ENCODE measurements at places on chromosomes 1 and 21.

DNA sequence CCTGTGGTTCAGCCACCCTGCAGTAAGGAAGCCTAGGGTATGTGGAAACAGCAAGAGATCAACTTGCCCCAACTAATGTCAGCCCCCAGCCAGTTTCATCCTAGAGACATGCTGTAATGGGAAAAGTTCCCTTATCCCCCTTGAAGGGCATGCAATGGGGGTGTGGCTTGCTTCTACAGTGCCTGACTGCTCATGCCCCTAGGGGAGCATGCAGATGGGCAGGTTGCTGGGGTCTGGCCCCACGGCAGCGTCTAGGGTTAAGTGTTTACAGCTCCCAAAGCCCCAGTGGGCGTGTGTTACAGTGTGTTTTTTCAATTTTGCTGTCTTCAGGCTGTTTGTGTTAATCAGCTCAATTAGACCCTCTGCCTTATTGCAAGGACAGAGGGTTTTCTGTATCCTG, 1105.9 kb downstream of the AMY1C start:
- DNase-seq = no peak

GRCh38 chr1:178953538-178954324, 72.0 kb upstream of the FAM20B start:
- no peak for DNase-seq

- DNase-seq = peak; percentile 20
These were observed 17.0 kb downstream of the KLHDC8A start for GRCh38 chr1:205339717-205340116.

GRCh38 chr1:58854576-58854975, 70.7 kb upstream of the JUN start:
- DNase-seq = no peak

- DNase-seq = no peak
These were observed 80.5 kb upstream of the ETV3 start for GRCh38 chr1:157218671-157219070.

DNA sequence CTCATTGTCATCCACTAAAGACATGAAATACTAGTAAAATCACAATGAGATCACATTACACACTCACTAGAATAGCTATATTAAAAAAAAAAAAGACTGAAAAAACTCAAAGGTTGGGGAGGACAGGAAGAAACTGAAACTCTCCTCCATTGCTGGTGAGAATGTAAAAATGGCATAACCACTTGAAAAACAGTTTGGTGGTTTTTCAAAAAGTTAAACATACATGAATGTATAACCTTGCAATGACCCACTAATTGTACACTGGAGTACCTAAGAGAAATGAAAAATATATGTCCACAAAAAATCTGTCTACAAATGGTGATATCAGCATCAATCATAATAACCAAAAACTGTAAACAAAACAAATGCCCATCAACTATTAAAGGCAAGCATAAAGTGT, 44.0 kb downstream of the NRIP1 start:
- no peak for DNase-seq

DNA sequence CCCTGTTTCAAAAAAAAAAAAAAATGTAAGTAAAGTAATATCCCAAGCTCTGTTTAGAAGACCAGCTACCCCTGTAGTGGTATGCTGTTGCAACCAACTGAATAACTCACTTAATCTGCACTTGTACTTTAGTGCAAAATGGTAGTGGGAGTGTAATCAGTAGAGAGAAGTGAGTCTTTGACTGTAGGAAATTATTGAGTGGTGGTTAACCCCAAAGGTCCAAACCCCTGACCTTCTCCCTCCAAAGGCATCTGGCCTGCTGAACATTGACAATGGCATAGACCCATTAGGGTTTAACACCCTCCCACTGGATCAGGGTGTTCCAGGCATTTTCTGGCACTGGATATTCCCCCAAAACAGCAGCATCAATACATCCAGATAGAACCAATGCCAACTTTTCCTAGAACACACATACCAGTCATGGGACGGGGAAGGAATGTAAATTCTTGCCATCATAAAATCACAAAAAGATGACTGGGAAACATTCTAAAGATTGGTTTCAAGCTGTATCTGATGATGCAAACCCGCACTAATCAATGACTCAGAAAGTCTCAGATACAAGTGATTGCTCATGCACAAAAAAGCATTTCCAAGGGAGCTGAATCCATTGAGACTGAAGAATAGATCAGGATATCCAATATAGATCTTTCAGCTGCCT, 110.3 kb downstream of the MRPL39 start:
- DNase-seq = no peak

DNA sequence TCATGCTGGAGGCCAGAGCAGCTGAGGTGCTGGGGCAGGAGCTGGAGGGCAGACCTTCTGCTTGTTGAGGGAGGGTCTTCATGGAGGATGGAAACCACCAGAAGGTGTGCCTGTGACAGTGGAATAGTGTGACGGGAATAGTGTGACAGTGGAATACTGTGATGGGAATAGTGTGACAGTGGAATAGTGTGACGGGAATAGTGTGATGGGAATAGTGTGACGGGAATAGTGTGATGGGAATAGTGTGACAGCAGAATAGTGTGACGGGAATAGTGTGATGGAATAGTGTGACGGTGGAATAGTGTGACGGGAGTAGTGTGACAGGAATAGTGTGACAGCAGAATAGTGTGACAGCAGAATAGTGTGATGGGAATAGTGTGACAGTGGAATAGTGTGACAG, 325.1 kb downstream of the HHAT start:
- DNase-seq = no peak

DNA sequence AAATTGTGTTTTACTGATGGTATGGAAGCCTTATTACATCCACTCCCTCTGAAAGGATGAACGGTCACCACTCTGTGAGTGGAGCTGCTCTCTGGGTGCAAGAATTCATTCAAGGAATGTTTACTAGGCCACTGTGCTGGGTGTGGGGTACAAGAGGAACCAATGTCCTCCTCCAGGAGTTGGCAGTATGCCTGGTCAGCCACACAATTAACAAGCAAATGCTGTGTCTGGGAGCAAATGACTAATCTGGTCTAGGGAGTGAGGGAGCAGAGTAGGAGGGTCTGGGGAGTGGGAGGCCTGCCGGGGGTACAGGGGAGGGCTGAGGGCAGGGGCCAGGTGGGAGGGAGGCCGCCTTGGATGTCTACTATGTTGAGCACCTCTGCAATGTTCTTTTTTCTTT, 27.2 kb upstream of the TDRD10 start:
- no peak for DNase-seq

GRCh38 chr1:1684031-1684681, 8.4 kb downstream of the SLC35E2B start:
- DNase-seq = no peak

GRCh38 chr1:153544453-153545066, 1.0 kb downstream of the S100A4 start:
- no peak for DNase-seq

DNA sequence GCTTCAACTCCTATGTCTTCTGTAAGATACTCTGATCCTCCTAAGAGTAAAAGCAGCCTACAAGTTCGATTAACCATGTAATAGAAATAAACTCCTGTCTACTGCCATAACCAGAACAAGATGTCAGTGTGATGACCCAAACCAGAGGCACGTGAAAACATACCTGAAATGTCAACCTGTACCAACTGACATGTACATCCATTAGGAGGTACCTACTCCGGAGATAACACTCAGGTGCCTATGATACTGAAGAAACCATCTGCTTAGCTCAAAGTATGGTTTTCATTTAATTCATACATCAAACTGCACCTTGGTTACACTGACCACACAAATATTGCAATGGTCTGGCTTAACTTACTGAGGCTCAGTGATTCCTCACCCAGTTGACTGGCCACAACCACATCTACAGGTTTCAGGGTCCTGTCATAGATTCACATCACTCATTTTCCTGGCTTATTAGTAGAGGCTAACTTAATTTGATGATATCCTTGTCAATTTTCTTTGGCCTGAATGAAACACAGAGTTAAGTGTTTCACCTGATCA, 4.4 kb downstream of the ITPKB start:
- DNase-seq = no peak

- no peak for DNase-seq
These were observed 131.7 kb downstream of the PSMG1 start for GRCh38 chr21:39051588-39051949.

- no peak for DNase-seq
These were observed 64.0 kb downstream of the WNT9A start for GRCh38 chr1:227883641-227884301.

- peak; percentile 19 for DNase-seq
These were observed 289.8 kb downstream of the NTNG1 start for GRCh38 chr1:107430540-107431228.

- DNase-seq = no peak
These were observed 123.4 kb downstream of the HIVEP3 start for GRCh38 chr1:41795205-41795762.

DNA sequence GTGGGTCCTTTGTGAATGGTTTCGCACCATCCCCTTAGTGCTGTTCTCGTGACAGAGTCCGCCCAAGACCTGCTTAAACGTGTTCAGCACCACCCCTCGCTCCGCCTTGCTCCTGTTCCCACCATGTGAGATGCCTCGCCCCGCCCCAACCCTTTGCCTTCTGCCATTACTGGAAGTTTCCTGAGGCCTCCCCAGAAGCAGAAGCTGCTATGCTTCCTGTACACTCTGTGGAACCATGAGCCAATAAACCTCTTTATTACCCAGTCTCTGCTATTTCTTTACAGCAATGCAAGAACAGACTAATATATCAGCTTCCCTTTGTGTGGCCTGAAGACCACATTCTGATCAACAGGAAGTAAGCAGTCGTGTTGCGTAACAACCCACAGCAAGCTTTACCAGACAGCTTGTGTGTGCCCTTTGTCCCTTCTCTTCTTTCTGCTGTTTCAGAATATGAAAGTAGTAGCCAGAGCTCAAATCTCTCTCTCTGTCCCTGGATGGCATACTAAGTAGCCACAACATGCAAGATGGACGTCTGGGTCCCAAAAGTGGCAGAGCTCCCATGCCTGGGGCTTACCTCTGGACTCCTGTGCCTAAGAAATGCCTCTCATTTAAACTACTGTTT, 14.1 kb downstream of the HENMT1 start:
- peak; percentile 66 for DNase-seq

DNA sequence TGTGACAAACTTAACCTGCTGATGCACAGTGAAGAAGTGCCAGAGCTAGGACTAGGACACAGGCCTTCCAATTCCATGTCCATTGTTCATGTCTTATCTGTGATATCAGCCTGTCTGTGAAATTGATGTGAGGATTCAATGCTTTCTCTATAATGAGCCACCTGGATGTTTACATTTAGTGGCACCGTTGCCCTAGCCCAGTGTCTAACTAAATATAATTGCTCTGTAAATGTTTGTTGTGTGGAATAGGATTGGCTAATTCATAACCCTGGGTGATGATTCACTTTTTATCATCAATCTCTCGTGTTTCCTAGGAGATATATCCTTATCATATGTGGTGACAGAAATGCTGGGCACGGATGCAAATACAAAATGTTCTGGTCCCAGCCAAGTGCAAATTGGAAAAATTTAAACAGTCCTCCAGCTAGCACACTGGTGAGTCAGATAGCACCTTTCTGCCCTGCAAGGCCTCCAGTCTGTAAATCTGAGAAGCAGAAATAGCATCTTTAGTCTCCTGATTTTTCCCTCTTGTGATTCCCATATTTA, 46.9 kb upstream of the GNG12 start:
- no peak for DNase-seq

DNA sequence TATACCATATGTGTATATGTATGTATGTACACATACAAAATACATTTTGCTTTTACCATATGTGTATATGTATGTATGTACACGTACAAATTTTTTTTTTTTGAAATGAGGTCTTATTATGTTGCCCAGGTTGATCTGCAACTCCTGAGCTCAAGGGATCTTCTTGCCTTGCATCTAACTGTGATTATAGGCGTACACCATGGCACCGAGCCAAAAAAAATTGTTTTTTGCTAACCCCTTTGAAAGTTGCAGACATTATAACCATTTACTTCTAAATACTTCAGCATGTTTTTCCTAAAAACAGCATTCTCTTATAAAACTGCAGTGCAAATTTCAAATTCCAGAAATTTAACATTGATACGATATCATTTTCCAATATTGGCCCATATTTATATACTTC, 147.0 kb downstream of the POU2F1 start:
- DNase-seq = no peak

- DNase-seq = no peak
These were observed 1138.0 kb upstream of the TMPRSS15 start for GRCh38 chr21:19541602-19542001.

- DNase-seq = no peak
These were observed 24.9 kb downstream of the LDLRAP1 start for GRCh38 chr1:25568090-25568833.

DNA sequence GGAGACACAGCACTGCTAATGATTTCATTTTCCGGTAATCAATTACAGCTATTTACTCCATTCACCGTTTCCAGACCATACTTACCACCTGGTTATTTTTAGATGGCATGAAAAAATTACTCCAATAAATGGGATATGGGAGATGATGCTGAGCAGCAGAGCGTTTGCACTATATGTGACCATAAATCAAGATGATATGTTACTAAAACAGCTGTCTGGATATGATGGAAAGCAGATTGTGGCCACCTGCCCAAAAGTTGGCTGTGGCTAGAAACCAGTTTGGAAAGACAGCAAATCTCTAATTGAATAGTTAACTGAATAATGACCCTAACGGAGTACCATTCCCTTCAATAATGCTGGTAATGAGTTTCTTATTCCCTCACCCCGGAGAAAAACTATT, 22.5 kb upstream of the KCTD3 start:
- no peak for DNase-seq

DNA sequence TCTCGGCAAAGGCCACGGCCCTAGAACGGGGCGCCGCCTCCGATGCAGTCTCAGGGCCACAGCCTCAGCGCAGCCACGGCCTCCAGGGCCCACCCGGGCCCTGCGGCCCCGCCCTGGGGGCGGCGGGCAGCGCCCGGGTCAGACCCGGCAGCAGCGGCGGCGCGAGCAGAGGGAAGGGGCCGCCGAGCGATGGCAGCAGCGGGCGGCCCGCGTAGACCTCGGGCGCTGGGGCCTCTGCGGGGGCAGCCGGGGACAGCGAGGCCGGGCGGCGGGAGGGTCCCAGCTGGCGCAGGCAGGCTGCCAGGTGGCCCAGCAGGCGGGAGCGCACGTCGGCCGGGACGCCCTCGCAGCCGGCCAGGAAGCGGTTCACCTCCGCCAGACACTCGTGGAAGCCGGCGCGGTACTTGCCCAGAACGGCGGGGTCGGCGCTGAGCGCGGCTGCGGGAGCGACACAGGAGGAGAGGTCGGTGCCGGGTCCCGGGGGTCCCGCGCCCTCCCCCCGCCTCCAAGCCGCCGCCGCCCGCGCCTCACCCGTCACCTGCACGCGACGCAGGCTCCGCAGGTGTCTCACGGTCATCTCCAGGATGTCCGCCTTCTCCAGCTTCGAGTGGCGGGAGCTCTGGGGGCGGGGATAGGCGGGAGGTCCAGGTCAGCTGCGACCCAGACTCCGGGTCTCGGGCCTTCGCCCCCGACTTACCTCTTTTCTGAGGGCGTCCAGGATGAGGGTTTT, 737 bp downstream of the HES4 start:
- DNase-seq = no peak

GRCh38 chr1:116157096-116157495, 45.9 kb downstream of the MAB21L3 start:
- DNase-seq = no peak

- no peak for DNase-seq
These were observed 100.0 kb downstream of the ELAVL4 start for GRCh38 chr1:50208756-50209155.
